ENCODE measurements at places on chromosomes 2 and 18.

DNA sequence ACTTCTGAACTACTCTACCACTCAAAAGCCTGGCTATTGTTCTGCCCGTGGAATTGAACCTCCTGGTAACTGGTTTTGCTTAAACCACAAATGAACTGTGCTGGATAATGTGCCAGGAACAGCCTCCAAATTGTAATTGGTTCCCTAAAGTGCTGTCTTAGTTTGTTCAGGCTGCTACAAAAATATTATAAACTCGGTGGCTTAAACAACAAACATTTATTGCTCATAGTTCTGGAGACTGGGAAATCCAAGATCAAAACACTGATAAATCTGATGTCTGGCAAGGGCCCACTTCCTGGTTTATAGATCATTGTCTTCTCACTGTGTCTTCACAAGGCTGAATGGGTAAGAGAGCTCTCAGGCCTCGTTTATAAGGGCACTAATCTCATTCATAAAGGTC is 149.2 kb upstream of the NCKAP5 start:
- DNase-seq = no peak

GRCh38 chr2:206001912-206002311 is 84.1 kb downstream of the INO80D start:
- no peak for DNase-seq

DNA sequence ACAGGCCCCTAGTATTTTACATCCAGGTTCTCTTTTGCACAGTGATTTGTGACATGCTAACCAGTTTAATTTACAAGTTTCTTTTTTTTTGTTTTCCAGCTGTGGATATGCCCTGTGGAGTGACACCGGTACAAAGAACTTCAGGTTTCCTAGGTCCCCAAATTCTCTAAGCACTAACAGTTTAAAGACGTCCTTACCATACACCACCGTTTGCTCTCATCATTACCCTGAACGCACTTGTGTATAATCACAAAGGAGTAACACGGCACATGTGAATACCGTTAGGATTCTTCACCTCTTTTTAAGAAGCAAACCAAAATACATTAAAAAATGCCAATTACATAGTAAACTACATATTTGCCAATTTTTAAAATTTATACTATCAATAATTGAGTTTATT is 853 bp downstream of the LANCL1 start:
- DNase-seq = no peak

GRCh38 chr2:133937669-133938068 is 316.2 kb upstream of the MGAT5 start:
- no peak for DNase-seq

DNA sequence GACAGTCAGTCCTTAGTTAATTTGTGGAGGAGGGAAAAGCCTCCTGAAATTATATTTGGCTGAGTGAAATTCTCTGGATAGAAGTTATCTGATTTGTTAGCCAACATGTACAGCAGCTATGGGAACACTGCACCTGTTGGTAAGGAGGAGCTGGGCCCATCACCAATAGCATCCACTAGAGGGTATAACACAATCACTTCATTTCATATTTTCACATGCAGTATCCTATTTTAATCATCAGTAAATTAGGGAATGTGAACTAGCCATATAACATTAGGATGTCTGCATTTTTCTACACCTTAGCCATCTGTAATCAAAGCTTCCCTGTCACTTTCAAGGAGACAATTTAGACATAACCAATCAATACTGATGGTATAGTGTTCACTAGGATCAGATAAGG is 818.4 kb upstream of the CDH2 start:
- DNase-seq = no peak

DNA sequence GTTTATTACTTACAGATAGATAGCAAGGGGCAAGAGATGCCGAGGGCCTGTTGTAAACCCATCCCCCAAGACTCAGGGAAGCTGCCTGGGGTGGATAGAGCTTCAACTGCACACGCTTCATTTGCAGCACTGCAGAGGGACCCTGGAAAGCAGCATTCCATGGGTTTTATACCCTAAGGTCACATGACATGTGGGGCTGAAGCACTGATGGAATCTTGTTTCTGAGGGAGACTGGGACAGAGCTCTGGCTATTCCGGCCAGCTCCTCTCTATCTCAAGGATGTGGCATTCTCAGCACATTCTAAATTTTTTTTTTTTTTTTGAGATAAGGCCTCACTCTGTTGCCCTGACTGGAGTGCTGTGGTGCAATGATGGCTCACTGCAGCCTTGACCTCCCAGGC is 300.1 kb downstream of the MYCN start:
- no peak for DNase-seq

GRCh38 chr2:46258937-46259776 is 38.0 kb upstream of the EPAS1 start:
- no peak for DNase-seq

GRCh38 chr2:42414158-42414557 is 53.1 kb upstream of the COX7A2L start:
- no peak for DNase-seq

All from activated T-helper 1 cell treated with Interleukin-2 at 50 U/mL for 16 hours (primary cell).